ENCODE measurements at places on chromosomes 7 and 10.

DNA sequence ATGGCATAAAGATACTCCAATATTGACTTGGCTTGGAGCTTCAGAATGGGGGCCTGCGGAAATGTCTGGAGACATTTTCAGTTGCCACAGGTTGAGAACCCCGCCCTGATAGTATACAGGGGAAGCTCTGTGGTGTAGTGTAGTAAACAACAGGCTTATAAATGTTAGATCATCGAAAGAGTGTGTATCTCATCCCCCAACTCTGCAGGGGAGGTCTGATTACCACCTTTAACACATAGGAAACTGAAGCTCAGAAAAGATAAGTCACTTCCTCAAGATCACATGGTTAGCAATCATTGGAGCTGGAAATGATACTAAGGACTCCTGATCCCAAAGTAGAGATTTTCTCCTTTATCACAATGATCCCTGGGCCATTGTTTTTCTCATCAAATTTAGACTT lies 144.5 kb upstream of the BMPER start:
- DNase-seq: no peak

- no peak for DNase-seq
These were observed 47.8 kb downstream of the BRI3 start for GRCh38 chr7:98329100-98329790.

GRCh38 chr7:22667562-22668239 lies 59.3 kb upstream of the IL6 start:
- DNase-seq: no peak

DNA sequence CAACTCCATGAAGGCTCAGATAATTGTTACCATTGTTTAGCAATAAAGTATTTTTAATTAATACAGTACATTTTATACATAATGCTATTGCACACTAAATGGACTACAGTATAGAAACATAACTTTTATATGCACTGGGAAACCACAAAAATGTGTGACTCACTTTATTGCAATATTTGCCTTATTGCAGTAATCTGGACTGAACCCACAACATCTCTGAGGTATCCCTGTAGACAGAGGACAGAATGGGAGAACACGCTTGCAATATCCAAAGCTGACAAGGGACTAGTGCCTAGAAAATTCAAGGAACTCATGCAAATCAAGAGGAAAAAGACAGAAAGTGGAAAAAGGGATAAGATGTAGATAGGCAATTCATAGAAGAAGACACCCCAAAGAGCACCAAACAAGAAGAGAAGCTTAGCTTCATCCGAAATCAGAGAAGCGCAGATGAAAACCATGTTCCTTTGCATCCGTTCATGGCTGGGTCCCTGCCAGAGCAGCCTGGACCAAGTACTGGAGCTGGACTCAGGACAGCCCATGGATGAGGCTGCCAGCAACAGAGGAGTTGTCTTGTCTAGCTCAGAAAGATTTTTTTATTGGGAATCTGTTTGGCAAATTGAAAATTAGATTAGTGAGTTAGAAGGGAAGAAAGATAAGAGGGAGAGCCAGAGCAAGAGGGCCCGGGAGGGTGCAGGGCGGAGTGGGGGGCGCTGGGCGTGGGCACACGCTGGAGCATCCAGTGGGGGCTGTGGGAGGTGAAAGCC lies 16.0 kb upstream of the GALNTL5 start:
- DNase-seq: no peak

GRCh38 chr7:22190736-22191135 lies 166.2 kb downstream of the RAPGEF5 start:
- no peak for DNase-seq

- no peak for DNase-seq
These were observed 37.0 kb downstream of the KCNMA1 start for GRCh38 chr10:77600640-77601039.

DNA sequence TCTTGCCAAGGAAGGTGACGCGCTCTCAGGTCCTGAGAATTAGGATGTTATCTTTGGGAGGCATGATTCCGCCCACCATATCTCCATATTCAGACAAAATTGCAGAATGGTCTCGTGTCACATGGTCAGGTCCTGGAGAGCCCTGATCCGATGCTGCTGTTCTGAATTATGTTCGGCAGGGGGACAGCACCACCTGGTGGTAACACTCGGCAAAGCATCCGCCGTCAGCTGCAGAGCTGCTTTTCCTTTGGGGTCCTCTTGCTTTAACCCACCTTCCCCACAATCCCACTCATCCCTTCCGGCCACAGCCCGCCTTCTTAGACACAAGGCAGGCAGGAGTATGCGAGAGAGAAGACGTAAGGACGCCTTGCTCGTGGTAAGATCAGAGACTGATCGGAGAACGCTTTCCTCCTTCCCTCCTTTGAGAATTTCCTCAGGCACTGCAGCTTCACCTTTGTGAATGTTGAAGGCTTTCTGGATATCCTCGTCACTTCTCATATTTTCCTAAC lies 327.8 kb upstream of the C7orf33 start:
- peak; percentile 61 for DNase-seq

DNA sequence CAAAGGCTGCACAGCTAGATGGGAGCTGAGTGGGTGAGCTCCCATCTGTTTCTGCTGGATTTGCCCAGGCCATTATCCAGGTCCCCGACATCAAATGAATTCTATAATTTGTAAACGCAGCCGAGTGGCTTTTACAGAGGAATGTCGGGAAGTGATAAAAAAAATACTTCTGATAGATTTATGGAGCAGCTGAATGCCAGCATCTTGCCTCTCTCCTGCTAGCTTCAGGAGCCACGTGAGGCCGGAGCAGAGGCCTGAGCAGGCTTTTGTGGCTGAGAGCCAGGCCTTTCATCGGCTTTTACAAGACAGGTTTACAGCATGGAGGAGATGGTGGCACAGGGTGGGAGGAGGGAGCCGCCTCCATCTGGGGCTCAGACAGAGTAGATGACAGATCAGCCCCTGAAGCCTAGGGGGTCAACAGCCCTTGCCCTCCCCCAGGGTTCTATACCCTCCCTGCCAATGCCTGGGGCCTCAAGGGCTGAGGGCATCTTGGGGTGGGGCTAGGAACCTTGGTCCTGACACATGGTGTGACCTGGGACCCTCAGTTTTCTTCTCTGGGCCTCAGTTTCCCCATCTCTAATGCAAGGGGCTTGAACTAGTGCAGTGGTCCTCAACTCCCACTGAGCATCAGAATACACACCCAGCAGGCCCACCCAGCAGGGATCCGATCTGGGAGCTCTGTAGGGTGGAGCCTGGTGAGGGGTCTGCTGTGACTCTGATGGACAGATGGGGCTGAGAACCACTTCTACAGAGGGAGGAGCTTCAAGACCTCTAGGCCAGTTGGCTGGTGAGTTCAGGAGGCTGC lies 44.2 kb upstream of the PCBD1 start:
- DNase-seq: no peak

- no peak for DNase-seq
These were observed 37.2 kb downstream of the ERLIN1 start for GRCh38 chr10:100148353-100149211.

DNA sequence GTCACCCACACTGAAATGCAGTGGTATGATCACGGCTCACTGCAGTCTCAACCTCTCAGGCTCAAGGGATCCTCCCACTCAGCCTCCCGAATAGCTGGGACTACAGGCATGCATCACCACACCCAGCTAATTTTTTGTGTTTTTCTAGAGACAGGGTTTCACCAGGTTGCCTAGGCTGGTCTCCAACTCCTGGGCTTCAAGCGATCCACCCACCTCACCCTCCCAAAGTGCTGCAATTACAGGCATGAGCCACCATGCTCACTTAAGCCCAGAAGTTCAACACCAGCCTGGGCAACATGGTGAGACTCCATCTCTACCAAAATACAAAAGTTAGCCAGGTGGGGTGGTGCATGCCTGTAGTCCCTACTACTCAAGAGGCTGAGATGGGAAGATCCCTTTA lies 33.5 kb downstream of the GDI2 start:
- DNase-seq: no peak

DNA sequence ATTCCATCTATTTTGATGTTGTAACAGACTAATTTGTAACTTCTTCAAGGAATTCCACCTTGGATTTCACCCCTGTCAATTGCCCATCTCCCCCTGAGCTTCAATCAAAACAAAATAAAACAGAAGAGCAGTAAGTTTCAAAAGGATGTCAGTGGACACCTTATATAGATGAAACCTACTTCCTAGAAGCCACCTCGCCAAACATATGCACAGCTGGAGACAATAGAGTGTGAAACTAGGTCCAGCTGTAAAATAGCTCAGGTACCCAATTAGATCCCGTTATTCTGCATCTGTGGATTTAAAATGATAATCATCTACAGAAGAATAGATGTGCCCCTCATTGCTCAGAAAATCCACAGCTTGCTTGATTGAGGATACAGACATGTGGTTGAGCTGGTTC lies 598.6 kb downstream of the SH2D4B start:
- DNase-seq: no peak

GRCh38 chr7:105448181-105448580 lies 59.5 kb upstream of the SRPK2 start:
- DNase-seq: no peak

Data from breast epithelium (tissue), 4 donors.